ENCODE measurements at places on chromosomes 16 and 17.

DNA sequence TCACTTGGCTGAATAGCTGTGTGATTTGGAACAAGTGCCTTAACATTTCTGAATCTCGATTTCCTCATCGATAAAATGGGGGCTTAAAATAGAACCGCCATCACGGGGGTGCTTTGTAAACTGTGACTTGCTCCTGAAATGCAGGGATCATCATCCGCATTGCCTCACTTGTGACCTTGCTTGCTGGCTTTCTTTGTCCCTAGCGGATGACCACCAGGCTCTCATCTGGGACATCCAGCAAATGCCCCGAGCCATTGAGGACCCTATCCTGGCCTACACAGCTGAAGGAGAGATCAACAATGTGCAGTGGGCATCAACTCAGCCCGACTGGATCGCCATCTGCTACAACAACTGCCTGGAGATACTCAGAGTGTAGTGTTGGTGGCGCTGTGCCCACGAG is 11.9 kb upstream of the TACO1 start:
- H3K36me3 ChIP-seq, result peaks cover 55% of the 10 kb centered on the region
- peaks cover 6% of the 10 kb centered on the region for H3K4me1 ChIP-seq
- H3K27me3 ChIP-seq, result no peaks in the 10 kb centered on the region
- H3K4me3 ChIP-seq, result no peak overlapping the region

DNA sequence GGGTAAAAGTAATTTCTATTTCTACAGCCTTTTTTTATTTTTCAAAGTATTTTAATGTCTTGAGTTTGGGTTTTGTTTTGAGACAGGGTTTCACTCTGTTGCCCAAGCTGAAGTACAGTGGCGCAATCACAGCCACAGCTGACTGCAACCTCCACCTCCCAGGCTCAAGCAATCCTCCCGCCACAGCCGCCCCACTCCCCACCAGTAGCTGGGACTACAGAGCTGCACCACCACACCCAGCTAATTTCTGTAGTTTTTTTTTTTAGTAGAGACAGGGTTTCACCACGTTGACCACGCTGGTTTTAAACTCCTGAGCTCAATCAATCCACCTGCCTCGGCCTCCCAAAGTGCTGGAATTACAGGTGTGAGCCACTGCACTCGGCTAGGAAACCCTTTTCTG is 44.0 kb downstream of the TUBD1 start:
- H3K4me1 ChIP-seq, result peaks cover 61% of the 10 kb centered on the region
- H3K27me3 ChIP-seq, result no peaks in the 10 kb centered on the region
- H3K36me3 ChIP-seq, result peaks cover 4% of the 10 kb centered on the region
- H3K4me3 ChIP-seq, result peak overlapping the region; percentile 55
- DNase-seq, result peak; percentile 52

- H3K4me1 ChIP-seq, result peaks cover 16% of the 10 kb centered on the region
- H3K27me3 ChIP-seq, result peaks cover 7% of the 10 kb centered on the region
- H3K27ac ChIP-seq, result no peak overlapping the region
- no peaks in the 10 kb centered on the region for H3K36me3 ChIP-seq
Observed at GRCh38 chr17:74998783-74999182, 11.4 kb downstream of the CDR2L start.

DNA sequence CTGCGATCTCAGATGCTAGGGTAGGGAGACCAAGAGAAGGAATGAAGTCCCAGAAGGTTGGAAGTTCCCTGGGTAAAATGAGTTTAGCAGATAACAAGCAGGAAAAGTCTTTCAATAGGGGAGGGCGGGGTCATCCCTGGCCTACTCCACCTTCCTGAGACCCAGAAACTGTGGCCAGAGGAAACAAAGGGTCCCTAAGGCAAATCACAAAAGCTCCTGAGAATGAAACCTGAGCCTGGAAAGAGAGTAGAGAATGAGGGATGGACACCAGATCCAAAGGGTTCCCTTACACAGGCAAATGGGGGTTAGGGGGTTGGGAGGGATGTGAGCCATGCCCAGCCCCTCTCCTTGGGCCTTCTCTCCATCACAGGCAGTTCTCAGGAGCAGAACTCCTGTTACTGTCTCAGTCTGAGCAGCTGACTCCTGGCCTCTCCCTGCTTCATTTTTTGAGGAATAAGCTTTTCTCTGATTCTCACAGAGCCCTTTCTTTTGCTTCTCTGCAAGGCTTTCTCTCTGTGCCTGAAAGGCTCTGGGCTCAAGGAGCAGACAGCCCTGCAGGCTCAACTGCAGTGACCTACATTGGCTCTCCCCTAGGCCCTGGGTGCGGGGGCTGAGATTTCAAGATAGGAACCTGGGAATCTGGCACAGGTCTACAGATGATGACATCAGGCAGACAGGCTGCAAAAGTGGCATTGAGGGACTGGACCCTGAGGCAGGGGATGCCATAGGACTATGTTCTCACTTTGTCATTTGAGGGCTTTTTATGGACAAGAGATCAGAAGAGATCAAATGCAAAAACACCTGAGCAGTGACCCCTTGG is 9.8 kb upstream of the NR1D1 start:
- no peak overlapping the region for H3K27ac ChIP-seq
- no peak overlapping the region for H3K4me3 ChIP-seq
- H3K4me1 ChIP-seq, result peaks cover 54% of the 10 kb centered on the region
- H3K27me3 ChIP-seq, result no peaks in the 10 kb centered on the region
- DNase-seq, result no peak
- H3K36me3 ChIP-seq, result no peaks in the 10 kb centered on the region

- DNase-seq, result no peak
- no peak overlapping the region for H3K4me3 ChIP-seq
- H3K36me3 ChIP-seq, result no peaks in the 10 kb centered on the region
- H3K4me1 ChIP-seq, result no peaks in the 10 kb centered on the region
- no peak overlapping the region for H3K27ac ChIP-seq
- H3K27me3 ChIP-seq, result no peaks in the 10 kb centered on the region
Observed at GRCh38 chr16:65889533-65889966, 476.9 kb upstream of the CDH5 start.

GRCh38 chr17:35376245-35376644 is 2.8 kb upstream of the SLFN11 start:
- no peaks in the 10 kb centered on the region for H3K36me3 ChIP-seq
- H3K4me3 ChIP-seq, result no peak overlapping the region
- no peak overlapping the region for H3K27ac ChIP-seq
- peaks cover 20% of the 10 kb centered on the region for H3K4me1 ChIP-seq

GRCh38 chr16:85777583-85778310 is 21.6 kb downstream of the EMC8 start:
- H3K27me3 ChIP-seq, result no peaks in the 10 kb centered on the region
- H3K4me1 ChIP-seq, result peaks cover 8% of the 10 kb centered on the region
- DNase-seq, result no peak
- no peak overlapping the region for H3K4me3 ChIP-seq

DNA sequence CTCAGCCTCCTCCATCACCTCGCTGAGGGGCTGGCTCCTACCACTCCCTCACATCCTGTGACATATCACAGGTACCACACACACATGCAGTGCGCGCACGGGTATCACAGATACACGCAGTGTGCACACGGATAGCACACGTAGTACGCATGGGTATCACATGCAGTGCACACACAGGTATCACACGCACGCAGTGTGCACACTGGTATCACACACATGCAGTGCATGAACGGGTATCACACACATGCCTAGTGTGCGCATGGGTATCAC is 30.1 kb downstream of the ACSF3 start:
- H3K4me1 ChIP-seq, result peaks cover 13% of the 10 kb centered on the region
- H3K4me3 ChIP-seq, result no peak overlapping the region
- no peak for DNase-seq
- no peak overlapping the region for H3K27ac ChIP-seq

- peak overlapping the region; percentile 98 for H3K27ac ChIP-seq
- H3K27me3 ChIP-seq, result no peaks in the 10 kb centered on the region
- peak overlapping the region; percentile 90 for H3K4me3 ChIP-seq
- peak; percentile 55 for DNase-seq
- H3K4me1 ChIP-seq, result peaks cover 54% of the 10 kb centered on the region
Observed at GRCh38 chr17:78839762-78840529, 668 bp downstream of the USP36 start.

- no peaks in the 10 kb centered on the region for H3K4me1 ChIP-seq
- no peak overlapping the region for H3K4me3 ChIP-seq
- no peak for DNase-seq
- H3K36me3 ChIP-seq, result no peaks in the 10 kb centered on the region
- no peak overlapping the region for H3K27ac ChIP-seq
- H3K27me3 ChIP-seq, result no peaks in the 10 kb centered on the region
Observed at GRCh38 chr16:80705596-80705995, 98.8 kb downstream of the CDYL2 start.

DNA sequence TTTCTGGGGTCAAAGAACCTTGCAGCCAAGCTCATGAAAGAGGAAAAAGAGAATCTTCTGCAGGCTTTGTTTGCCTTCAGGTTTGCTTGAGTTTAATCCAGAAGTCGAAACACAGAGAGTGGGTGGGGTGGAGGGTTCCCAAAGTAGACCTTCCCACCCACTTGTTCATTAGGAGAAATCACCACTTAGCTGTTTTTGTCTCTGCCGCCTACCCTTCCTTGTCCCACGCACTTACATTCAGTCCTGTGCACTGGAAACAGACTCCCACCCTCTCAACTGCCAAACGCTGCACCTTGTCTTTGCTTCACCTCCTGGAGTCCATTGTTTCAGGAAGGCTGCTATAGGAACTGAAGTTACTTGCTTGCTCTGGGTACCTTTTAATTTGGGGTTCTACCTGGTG is 38.6 kb upstream of the RBFOX1 start:
- DNase-seq, result no peak
- no peak overlapping the region for H3K27ac ChIP-seq
- no peaks in the 10 kb centered on the region for H3K27me3 ChIP-seq
- H3K4me1 ChIP-seq, result no peaks in the 10 kb centered on the region
- H3K36me3 ChIP-seq, result no peaks in the 10 kb centered on the region

DNA sequence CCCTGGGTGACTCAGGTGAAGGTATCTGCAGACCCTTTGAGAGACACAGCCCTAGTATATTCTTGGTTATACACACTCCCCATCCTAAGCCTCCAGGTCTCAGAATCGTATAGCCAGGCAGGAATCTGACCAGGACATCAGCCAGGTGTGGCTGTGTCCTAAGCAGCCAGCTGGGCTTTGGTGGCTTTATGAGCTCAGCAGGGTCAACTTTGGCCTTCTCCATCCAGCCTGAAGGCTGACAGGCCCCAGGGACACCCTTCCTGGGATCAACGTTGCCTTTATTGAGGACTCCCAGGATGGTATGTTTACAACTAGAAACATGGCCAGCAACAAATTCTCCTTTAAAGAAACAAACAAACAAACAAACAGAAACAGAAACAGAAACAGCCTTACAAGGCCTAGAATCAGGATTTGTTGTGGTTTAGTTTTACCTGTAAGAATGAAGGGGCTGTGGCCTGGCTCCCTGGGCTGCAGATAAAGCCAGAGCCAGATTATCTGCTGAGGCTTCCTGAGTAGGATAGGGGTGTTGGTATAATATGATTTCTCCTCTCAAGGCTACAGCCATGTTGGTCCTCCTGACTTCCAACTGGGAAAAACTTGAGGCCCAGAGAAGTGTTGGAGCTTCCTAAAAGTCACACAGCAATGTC is 8.5 kb downstream of the KIF19 start:
- H3K27me3 ChIP-seq, result peaks cover 31% of the 10 kb centered on the region
- H3K4me1 ChIP-seq, result no peaks in the 10 kb centered on the region
- H3K4me3 ChIP-seq, result no peak overlapping the region
- no peaks in the 10 kb centered on the region for H3K36me3 ChIP-seq
- no peak for DNase-seq

DNA sequence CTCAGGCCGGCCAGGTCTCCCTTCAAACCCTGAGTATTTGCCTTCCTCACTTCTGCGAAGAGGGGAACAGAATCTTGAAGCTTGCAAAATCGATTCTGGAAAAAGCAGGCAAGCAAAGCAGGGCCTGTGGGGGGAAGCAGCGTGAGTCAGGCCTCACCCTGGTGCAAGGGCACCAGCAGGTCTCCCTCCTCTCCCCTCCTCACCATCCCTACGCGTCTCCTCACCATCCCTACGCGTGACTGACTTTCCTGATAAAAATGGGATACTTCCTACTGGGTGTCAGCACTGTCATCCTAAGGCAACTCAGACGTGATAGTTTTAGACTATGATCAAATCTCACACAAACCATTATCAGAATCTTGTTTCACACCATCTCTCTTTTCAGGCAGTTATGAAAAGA is 12.1 kb downstream of the CMTM3 start:
- H3K4me3 ChIP-seq, result no peak overlapping the region
- no peak for DNase-seq
- no peaks in the 10 kb centered on the region for H3K4me1 ChIP-seq
- peaks cover 6% of the 10 kb centered on the region for H3K36me3 ChIP-seq

DNA sequence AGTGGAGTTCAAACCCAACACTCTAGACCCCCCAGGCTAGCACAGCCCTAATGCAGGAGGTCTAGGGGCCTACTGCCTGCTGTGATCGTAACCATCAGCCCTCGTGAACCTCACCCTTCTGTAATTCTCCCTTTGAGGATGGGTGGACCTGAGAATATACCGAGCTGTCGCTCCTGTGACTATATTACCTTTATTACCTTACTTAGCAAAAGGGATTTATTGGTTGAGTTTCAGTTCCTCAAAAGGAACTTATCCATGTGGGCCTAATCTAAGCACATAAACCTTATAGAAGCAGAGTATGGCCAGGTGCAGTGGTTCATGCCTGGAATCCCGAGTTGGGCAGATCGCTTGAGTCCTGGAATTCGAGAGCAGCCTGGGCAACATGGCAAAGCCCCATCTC is 19.2 kb upstream of the EMP2 start:
- H3K36me3 ChIP-seq, result no peaks in the 10 kb centered on the region
- peaks cover 35% of the 10 kb centered on the region for H3K4me1 ChIP-seq
- no peak overlapping the region for H3K27ac ChIP-seq
- DNase-seq, result no peak

DNA sequence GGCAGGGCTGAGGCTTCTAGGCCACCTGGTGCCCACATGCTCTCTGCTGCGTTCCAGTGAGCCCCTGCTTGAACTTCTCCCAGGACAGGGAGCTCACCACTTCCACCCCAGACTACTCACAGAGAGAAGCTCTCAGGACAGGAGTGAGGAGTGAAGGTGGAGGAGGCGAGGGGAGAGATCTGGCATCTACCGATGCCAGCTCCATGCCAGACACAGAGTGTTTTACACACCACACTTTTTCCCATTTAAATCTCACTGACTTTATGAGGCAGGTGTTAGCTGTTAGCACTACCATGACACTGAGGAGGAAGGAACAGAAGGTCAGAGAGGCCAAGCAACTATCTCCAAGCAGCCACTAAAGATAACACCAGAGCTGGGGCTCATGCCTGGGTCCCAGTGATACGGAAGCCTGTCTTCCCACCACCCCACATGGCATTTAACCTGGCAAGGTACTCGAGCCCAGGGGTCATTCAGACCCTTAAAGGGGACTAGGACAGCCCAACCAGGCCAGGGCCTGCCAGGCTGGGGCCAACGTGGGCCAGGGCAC is 6.8 kb downstream of the FAM83G start:
- peaks cover 52% of the 10 kb centered on the region for H3K36me3 ChIP-seq
- H3K27me3 ChIP-seq, result no peaks in the 10 kb centered on the region
- no peak for DNase-seq
- H3K4me1 ChIP-seq, result peaks cover 34% of the 10 kb centered on the region

GRCh38 chr17:75489511-75489955 is 25.8 kb downstream of the CASKIN2 start:
- no peak overlapping the region for H3K27ac ChIP-seq
- no peak overlapping the region for H3K4me3 ChIP-seq
- H3K4me1 ChIP-seq, result peaks cover 19% of the 10 kb centered on the region
- DNase-seq, result no peak
